Glomerular endothelial cell (primary cell): ENCODE measurements at places on chromosomes 13 and 19.
A peak's percentile ranks its signal among the peaks of the same experiment; 100 is the strongest.

- DNase-seq, result no peak
Observed at GRCh38 chr19:1918975-1919374, 13.8 kb downstream of the ADAT3 start.

DNA sequence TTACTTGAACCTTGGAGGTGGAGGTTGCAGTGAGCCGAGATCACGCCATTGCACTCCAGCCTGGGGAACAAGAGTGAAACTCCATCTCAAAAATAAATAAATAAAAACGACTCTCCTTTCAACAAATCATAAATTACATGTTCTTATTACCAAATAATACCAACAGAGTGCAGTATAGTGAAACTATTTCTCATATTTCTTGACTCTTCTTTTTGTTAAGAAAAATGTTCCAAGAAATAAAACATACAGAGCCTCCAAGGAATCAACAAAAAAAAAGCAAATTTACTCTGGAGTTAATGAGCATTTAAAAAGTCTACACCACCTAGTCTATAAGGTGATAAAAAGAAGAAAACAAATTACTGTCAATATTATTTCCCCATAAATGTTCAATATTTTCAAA lies 188.8 kb downstream of the KLF12 start:
- DNase-seq, result no peak

- DNase-seq, result no peak
Observed at GRCh38 chr13:19622193-19622592, 11.3 kb upstream of the MPHOSPH8 start.

- no peak for DNase-seq
Observed at GRCh38 chr19:3443840-3444694, 36.3 kb downstream of the SMIM24 start.

GRCh38 chr19:6416658-6417405 lies 7.8 kb downstream of the KHSRP start:
- DNase-seq, result no peak

- DNase-seq, result no peak
Observed at GRCh38 chr13:46598820-46599180, 45.8 kb downstream of the LRCH1 start.

DNA sequence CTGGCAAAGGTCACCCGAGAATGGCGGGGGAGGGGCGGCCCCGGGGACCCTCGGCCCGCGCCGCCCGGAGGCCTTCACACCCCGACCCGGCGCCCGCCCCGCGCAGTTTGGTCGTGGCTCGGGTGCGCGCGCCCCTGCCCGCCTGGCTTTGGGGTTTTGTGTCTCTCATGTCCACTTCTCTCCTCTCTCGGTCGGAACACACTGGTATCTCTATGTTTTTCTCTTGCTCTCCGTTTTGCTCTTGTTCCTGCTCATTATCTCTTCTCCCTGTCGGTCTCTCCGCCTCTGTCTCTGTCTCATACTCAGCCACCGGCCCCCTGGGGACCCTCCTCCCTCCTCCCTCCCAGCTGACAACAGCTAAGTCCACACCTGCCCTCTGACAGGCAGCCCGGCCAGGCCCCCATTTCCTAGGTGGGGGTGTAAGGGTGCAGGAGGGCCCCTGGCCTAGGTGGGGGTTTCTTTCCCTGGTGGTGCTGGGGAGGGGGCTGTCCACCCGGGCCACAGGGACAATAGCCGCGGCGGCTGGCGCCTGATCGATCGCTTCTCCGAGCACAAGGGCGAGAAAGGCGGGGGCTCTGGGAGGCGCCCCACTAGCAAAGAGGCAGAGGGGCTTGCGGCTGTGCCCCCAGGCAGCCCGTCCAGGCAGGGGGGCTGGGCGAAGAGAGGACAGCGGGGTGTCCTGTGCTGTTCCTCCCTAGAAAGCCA lies 2.3 kb downstream of the ONECUT3 start:
- no peak for DNase-seq

- DNase-seq, result no peak
Observed at GRCh38 chr13:96473526-96474180, 383.7 kb downstream of the HS6ST3 start.

- DNase-seq, result no peak
Observed at GRCh38 chr19:58492265-58492664, 16.1 kb downstream of the ZNF446 start.

GRCh38 chr13:100984085-100984705 lies 309.6 kb upstream of the TMTC4 start:
- no peak for DNase-seq

DNA sequence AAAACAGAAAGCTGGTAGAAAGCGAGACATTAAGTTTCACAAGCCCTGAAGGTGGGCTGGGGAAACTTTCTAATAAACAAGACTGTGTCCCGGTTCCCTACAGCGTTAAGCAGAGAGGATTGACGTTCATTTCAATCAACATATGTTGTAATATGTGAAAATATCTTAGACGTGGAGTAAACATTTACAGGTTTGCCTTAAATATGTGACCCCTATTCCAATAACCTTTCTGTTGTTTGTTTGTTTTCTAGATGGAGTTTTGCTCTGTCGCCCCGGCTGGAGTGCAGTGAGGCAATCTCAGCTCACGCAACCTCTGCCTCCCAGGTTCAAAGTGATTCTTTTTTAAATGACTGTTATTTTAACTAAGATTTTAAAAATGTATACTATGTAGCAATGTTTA lies 526.2 kb downstream of the SUCLA2 start:
- no peak for DNase-seq

GRCh38 chr19:52938761-52939160 lies 15.5 kb upstream of the ZNF888 start:
- DNase-seq, result no peak

GRCh38 chr13:24995225-24995804 lies 100.6 kb upstream of the PABPC3 start:
- DNase-seq, result peak; percentile 60

DNA sequence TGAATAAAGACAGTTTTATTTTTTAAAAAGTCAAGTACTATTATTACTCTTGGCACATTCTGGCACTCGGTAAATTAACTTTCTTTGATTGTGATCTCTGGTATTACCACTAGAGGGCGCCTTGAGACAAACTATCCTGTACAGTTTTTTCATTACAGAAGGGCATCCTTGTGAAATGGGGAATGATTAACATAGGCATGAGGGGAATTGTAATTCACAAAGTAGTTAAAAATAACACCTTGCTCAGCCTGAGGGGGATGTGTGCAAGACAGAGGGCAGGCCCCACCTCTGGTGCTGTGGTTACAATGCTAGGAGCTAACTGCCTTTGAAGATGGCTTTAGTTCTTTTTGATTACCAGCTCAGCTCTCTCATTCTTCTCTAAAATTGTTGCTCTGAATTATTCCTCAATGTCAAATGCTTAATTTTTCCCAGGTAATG lies 24.2 kb upstream of the C1QTNF9B start:
- DNase-seq, result no peak

DNA sequence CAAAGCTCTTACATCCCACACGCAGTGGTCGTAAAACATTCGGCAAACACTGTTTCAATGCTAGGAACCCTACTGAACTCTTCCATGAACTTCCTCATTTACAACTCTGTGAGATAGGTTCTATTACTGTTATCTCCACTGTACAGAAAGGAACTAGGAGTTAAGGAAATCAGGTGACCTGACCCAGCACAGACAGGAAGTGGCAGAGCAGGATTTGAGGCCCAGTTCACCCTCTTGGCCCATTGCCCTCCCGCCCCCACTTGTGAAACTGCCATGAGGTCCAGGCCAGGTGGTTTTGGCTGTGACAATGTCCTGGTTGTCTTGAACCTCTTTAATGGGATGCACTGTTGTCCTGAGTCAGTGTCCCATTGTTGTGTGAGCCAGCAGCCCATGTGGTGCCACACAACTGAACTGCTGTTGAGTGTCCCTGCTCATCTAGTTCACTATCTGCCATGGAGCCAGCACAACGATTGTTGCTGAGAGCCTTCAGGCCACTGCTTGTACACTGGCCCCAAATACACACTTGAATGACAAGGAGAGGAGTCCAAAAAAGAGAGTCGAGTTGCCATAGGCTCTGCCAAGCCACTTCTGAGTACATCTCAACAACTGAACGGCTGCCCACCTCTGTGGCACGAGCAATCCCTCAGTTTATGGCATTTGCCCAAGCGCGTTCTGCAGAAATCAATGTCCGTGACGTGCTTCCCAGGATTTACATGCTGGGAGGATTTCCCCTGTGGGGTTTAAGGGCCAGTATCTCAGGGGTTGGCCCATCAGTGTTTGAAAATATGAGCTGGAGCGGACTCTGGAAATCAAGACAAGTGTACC lies 484.6 kb downstream of the TSHZ3 start:
- DNase-seq, result no peak

DNA sequence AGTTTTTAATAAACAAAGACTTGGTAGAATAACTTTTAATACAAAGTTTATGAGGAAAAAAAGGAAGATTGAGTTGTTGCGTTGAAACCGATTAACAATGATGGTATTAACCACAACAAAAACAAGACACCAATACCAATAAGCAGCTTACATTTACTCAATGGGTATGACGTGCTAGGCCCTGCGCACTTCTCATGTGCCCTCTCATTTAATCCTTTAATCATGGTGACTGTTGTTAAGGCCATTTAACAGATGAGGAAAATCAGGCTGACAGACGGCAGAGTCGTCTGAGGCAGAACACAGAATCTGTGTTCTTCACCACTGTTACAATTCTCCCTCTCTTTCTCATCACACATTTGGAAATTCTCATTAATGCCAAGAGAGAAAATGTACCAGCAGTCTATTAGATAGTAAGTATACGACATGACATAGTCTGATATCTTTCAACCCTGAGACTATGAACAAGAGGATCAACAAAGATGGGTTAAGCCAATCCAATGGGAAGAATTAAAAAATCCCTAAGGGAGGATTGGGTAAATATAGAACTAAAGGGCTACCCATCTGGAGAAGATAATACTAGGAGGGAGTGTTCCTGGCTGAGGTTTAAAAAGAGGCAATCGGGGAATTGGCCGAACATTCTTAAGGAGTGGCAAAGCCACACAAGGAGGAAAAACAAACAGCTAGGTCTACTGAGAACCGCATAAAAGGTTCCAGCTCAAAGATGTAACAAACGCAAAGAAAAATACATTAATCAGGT lies 54.0 kb downstream of the DOCK9 start:
- DNase-seq, result no peak
